Occipital lobe (tissue), 3 donors: ENCODE measurements at places on chromosomes 7 and 10.

- no peak for DNase-seq
Measured at GRCh38 chr7:139767561-139767982, 10.2 kb downstream of the HIPK2 start.

DNA sequence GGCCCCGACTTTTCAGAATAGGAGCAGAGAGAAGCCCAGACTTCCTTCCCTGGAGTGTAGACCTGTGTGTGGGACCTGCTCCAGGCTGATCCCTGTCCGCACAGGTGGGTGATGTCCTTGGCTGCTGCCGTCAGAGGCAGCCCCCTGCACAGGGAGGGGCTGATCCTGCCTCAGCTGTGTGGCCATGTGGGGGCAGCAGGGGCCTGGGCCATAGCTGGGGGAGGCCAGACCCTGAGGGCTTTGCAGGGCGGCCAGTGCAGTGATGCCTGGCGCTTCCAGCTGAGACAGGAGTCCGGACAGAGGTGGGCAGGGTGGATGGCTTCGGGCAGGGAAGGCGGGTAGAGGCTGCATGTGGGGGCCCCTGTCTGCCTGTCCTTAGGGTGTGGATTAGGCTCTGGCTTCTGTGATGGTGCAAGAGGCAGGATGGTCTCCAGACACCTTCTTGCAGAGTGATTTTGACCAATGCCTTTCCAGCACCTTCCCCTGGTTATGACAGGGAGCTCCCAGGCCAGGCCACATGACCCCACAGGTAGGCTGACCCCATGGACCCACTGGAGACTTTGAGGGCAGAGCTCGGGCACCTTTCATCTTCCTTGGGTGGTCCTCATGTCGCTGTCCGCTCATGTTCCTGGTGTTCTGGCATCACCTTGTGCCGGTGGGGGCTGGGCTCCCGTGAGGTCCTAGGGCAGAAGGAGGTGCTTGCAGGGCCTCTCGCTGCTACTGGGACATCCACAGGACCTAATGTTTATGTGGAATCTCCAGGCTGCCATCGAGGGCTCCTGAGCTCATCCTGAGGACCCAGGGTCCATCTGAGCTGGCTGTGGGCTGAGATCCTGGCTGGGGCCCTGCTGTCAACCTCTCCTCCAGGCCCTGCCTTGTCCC is 141.5 kb downstream of the ADCY1 start:
- no peak for DNase-seq

- no peak for DNase-seq
Measured at GRCh38 chr10:127145173-127145572, 51.2 kb downstream of the INSYN2A start.

DNA sequence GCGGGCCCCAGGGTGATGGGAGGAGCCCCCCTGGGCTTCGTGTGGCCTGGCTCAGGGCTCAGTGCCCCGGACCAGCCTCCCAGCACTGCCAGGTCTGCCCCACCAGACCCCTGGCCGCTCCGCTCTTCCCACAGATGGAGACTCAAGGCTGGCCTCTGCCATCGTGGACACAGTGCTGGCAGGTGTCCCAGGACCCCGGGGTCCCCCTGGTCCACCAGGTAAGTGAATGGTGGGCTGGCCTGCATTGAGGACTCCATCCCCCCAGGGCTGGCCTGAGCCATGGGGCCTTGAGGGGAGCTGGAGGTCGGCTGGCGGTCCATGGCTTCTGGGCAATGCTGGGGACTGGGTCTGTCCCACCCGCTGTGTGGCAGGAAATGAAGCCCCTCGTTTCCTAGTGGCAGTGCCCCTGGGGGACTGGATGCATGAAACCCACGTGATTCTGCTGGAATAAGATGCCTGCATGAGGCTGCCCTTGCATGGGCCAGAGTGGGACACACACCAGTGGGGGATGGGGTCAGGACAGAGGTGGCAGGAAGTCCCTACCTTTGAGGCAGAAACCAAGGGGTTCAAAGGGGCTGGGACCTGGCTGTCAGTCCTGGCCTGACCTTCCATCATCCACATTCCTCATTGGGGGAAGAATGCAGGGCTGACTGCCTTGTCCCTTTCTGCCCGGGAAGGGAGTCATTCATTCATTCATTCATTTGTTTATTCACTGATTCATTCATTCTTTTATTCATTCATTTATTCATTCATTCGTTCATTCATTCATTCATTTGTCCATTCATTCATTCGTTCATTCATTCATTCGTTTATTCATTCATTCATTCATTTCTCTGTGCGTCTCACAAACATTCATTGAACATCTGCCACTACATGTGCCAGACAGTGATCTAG is 81.8 kb downstream of the MYL10 start:
- DNase-seq = no peak

GRCh38 chr10:116278846-116279245 is 5.8 kb upstream of the GFRA1 start:
- DNase-seq = no peak

GRCh38 chr7:58316-58715 is 134.1 kb upstream of the FAM20C start:
- DNase-seq = no peak

DNA sequence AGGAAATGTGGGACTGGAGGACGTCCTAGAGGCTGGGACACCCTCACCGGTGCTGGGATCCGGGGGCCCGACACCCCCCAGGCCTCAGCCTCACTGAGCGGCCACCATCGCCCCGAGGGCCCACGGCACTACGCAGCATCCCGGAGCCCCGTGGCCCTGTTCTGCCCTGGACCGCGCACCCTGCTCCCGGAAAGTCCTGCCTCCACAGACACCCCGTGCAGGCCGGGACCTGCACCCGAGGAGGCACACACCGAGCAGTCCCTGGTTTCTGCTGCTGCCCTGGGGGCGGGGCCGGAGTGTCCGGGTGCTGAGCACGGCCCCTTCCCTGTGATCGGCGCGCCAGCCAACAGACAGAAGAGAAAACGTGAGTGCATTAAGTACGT is 18.1 kb upstream of the KNDC1 start:
- no peak for DNase-seq

DNA sequence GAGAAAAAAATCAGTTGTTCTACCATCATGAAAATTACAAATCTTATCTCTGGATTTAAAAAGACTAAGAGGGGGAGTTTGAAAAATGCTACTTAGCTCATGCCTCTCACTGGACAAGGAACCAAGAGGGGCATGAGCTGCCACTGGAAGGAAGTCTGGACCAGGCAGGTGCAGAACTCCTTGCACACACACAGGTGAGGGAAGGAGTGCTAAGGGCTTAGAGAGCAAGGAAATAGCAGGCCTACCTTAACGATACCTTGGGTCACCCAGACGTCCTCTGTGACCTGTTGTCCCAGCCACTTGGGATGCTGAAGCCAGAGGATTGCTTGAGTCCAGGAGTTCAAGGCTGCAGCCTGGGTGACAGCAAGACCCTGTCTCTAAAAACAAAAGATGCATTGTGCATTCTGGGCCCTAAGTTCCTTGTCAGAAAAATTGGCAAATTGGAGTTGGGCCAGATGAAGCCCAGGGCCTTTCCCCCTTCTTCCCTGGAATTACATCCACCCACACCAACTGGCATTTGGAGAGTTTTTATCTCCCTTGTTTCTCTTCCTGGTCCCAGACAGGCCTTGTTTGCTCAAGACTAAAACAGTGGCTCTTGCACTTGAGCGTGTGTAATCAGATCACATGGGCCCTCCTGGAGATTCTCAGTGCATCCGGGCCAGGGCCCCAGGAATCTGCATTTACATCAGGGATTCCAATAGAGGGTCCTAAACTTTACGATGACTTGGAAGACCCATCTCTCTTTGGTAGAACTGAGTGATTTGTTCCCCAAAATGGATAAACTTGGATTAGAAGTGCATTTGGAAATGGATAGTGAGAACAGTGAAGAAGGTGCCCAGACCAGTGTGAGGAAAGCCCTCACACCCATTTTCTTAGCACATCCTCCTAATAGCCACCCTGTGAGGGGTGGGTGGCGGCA is 3.0 kb downstream of the DDIT4 start:
- no peak for DNase-seq

- no peak for DNase-seq
Measured at GRCh38 chr7:155191901-155192478, 105.7 kb upstream of the INSIG1 start.

- no peak for DNase-seq
Measured at GRCh38 chr10:14172336-14172950, 158.3 kb downstream of the FRMD4A start.
